Eye (tissue), 1 donor: ENCODE measurements at places on chromosomes 16 and 17.
A peak's percentile ranks its signal among the peaks of the same experiment; 100 is the strongest.

- DNase-seq = peak; percentile 100
Observed at GRCh38 chr17:42561897-42562387, at the start of gene COASY. Gene COASY, plus strand, starts transcription at chr17:42562148. Its CDS starts 475 bp downstream, at chr17:42562623.

DNA sequence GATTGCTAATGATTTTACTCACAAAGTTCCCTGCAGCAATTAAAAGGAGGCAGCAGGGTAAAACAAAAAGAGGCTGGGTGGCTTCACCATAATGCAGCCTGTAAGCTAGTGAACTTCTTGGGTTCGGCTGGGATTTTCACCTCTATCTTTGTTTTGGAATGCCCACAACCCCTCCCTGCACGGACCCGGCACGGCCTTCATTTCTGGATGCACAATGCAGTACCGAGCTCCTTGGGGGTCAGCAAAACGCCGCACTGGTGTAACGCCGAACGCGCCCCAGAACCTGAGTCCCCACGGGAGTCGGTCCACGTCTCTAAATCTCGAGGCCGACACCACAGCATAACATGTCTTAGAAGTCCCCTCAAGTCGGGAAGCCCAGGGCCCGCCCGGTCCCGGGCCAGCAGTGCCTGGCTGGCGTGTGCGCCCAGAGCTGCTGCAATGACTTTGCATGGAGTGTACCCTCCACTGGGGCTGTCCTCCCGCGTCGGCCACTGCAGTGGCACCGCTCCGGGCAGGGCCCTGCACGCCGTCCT, 759 bp downstream of the UBE2O start:
- DNase-seq = peak; percentile 58

- no peak for DNase-seq
Observed at GRCh38 chr16:2022723-2023091, 3.1 kb downstream of the NPW start.

DNA sequence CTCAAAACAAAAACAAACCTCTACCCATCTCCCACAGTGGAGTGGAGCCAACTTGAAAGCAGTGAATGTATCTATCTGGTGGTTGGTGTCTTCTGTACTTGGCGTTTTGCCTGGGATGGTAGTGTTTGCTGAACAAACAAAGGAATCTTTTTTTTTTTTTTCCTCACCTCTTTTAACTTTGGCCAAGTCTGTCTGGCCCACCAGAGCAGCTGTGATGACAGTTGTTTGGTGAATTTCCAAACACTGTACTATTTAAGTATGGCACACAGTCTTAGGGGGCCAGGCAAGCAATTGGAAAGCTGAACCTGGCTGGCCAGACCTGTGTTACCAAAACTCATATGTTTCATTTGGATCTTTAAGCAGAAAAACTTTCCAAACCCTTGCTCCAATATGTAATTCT, 101.8 kb upstream of the CDH13 start:
- no peak for DNase-seq

DNA sequence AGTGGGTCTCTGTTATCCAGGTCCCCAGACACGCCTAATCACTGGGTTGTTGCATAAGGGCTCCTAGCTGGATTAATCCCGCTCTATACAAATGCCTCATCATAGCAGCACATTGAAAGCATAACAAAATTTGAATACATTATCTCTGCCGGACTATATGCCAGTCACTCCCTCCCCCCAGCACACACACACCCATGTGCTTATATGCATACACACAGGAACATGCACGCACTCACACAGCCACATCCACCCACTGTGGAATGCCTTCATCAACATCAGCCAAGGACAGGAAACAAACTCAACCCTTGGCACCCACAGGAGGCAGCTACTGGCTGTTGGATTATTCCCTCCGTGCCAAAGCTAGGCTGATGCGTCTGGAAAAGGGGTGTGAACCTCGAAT, 3.5 kb upstream of the CDH13 start:
- no peak for DNase-seq

- no peak for DNase-seq
Observed at GRCh38 chr16:82391690-82392089, 221.7 kb upstream of the MPHOSPH6 start.

GRCh38 chr16:74729783-74730683, 29.4 kb upstream of the MLKL start:
- no peak for DNase-seq

- no peak for DNase-seq
Observed at GRCh38 chr16:26129997-26130396, 438.2 kb downstream of the HS3ST4 start.

DNA sequence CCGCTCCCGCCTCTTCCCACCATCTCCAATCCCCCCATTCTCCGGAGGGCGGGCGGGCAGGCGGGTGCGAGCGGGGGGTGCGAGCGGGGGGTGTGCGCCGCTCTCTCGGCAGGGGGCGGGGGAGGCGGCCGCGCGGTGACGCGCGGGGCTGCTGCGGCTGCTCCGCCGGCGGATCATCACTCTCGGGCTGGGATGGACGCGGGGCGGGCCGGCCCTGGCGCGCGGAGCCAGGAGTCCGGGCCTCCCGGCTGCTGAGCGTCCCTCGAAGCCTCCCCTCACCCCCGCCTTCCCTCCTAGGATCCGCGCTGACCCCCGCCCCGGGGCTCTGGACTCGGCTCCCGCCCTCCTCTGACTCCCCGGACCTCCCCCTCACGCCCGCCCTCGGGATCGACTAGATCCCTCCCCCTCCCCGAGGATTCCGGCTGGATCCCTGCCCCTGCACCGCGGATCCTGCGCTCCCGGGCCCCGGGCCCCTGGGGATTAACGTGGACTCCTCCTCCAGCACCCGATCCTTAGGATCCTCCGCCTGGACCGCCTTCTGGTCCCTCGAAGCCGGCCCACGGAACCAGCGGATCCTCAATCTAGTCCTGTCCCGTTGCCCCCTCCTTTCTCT, 946 bp upstream of the TMEM256 start:
- peak; percentile 80 for DNase-seq

DNA sequence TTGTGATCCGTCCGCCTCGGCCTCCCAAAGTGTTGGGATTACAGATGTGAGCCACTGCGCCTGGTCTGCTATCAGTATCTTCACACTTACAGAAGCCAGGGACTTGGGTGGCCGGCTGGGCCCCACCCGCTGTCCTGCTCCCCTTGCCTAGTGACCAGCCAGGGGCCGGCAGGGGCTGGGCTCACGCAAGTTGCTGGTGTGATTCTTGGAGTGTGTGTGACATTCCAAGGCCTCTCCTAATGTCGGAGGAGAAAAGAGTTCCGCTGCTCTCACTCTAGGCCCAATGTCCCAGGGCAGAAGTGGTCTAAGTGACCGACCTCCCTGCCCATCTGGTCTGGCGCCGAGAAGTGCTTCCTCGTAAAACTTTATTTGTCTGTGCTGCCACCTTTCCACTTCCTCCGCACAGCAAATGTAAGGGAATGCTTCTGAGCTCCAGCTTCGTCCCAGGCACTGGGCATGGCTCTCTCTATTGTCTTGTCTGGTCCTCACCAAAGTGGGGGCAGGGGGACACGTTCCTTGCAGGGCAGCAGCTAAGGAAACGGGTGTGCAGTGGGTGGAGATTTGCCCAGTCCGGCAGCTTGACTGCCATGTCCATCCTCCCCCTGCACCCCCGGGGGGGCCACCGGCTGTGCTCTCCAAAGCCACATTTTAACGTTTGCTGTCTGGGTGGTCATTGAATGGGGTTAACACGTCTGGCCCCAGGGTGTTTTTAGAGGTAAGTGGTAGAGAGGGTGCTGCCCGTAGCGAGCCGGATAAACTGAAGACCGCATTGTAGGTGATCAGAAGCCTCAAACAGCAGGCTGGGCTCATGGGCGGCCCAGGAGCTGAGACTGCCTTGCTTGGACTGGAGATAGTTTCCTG, 7.8 kb upstream of the GSE1 start:
- DNase-seq = no peak

DNA sequence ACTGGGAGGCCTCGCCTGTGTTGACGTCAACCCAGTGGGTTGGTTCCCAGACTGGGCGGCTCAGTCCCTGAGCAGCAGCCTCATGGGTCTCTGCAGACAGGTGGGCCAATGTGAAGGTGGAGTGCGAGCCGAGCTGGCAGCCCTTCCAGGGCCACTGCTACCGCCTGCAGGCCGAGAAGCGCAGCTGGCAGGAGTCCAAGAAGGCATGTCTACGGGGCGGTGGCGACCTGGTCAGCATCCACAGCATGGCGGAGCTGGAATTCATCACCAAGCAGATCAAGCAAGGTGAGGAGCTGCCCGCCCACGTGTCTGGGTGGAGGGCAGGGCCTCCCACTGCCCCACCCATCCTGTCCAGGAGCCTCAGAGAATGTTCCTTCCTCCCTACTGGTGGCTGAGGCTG, 44.1 kb downstream of the MRC2 start:
- no peak for DNase-seq

DNA sequence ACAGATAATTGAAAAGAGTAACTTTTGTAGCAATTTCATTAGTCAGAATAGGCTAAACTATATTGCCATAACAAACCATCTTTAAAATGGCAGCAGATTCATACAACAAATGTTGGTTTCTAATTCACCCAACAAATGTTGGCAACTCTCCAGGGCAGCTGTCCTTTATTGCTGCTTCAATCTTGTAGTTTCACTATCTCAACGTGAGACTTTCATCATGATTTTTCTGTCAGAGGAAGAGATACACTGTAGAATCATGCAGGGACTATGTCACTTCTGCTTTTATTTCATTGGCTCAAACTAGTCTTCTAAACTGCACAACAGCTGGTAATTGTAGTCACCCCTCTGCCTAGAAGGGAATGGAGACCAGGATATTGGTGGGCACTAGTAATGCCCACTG, 174.2 kb downstream of the TANC2 start:
- DNase-seq = no peak

DNA sequence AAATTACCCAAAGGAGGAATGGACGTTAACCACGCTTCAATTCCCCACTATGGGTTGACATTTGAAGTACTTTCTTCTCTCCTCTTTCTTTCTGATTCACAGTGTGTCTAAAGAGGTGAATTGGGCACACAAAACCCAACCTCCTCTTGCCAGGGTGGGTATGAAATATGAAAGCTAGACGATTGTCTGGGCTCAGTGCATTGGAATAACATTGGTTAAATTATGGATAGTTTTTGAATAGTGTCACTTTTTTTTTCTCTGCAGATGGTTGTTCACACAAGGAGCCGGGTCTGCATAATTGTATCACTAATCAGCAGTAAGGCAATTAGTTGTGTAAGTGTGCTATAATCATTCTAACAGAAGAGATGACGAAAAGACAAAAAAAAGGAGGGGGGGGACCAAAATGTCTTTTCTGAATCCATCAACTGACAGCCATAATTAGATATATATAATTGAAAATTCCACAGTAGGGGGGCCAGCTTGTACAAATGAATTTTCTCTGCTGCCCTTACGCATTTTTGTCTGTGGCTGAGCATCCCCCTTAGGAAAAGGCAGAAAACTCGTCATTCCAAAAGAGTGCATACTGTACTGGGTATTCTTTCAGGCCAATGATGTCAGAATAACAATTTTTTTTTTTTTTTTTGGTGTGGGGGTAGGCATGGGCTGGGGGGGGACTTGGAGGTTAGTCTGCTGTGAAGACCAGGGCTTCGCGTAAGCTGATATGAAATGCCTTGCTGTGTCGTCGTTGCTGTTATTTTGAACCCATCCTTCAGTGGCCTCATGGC, 307.5 kb upstream of the SALL1 start:
- DNase-seq = peak; percentile 78

DNA sequence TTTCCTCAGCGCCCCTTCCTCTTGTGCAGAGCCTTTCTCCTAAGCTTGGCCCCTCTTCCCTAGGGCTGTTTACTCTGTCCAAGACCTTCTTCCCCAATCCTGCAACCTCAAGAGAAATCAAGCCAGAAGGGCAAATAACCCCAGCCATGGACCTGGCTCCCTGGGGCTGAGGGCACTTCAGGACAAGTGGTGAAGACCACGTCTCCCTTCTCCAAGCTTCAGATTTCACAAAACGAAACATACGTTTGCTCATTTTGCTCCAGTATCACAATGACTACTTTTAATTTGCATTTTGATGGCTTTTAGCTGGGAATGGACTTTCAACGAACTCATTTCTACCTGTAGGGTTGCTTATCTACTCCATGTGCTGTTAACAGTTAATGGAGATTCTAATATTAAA, 139.8 kb upstream of the CACNG5 start:
- no peak for DNase-seq

DNA sequence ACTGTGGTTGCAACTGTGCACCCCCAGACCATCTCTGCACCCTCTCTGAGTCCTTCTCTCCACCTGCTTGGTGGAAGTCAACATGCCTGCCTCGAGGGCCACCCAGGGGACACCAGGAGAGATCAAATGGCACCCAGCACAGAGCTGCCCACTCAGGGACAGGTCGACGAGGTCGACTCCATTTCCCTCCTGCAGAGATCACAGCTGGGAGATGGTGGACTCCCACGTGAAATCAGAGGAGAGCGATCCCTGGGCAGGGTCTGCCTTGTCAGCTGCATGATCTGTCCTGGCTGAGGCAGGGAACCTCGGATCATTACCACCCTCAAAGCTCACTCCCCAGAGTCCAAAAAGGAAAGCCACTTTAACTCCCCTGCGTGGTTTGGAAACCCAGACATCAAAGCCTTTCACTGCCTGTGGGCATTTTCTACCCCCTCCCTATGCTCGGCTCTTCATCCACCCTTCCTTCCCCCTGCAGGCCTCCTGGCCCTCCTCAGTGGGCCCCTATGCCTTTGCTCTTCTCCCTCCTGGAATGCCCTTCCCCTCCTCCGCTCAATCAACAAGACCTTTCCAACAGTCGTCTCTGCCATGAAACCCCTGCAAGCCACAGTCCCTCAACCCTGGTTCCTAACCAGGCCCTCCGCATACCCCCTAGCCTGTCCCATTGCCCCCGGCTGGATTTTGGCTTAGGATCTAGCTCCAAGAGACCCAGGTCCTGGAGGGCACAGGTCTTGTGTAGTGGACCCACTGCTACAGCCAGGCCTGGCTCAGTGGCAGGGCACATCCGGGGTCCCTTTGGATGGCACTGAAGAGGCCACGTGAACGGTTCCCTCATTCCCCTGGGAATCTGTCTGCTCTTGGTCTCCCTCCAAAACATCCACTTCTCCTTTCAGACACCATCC, 103.8 kb upstream of the RPL38 start:
- DNase-seq = no peak

DNA sequence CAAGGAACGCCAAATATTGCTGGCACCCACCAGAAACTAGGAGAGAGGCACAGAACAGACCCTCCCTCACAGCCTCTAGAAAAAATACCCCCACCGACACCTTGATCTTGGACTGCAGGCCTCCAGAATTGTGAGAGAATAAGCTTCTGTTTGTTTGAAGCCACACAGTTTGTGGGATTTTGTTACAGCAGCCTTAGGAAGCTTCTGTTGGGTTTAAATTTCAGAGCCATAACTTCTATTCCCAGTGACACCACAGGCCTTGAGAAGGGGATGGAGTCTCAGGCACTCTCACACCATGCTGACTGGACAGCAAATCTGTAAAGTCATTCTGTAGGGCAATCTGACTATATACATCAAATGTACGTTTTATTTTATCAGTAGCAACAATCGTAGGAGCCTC, 38.6 kb downstream of the RNF112 start:
- no peak for DNase-seq

DNA sequence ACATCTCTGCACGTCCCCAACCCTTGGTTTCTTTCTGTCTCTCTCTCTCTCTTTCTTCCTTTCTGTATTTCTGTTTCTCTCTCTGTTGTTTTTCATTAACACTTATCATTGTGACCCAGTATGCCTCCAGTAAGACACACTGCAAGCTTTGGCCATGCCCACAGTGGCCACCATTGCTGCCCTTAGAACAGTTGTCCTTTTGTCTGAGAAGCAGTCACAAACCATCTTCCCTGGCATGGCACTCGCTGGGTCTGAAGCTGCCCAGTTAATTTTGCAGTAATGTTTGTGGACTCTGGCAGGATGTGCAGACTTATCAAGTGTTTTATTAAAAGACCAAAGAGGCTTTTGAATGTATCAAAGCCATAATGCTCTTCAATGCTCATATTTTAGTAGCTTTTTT, 146.9 kb downstream of the MSI2 start:
- DNase-seq = no peak

GRCh38 chr17:9890124-9890523, 14.9 kb downstream of the RCVRN start:
- no peak for DNase-seq
